ENCODE measurements at places on chromosomes 2 and 18. TPM values are rescaled to one million over a fixed set of nuclear protein-coding genes. Genes with fewer than 3 reads are reported as not detected.

Gene CHAC2
- total RNA-seq, result 8.9 TPM

GRCh38 chr2:69208023-69208595 is 178.9 kb downstream of the GFPT1 start:
- no peak for DNase-seq

GRCh38 chr2:46963941-46964673 is 48.5 kb upstream of the MCFD2 start:
- peak; percentile 38 for DNase-seq

- DNase-seq, result no peak
Observed at GRCh38 chr2:159728629-159729028, 16.3 kb downstream of the MARCHF7 start.
